ENCODE measurements at places on chromosomes 1 and 21.

DNA sequence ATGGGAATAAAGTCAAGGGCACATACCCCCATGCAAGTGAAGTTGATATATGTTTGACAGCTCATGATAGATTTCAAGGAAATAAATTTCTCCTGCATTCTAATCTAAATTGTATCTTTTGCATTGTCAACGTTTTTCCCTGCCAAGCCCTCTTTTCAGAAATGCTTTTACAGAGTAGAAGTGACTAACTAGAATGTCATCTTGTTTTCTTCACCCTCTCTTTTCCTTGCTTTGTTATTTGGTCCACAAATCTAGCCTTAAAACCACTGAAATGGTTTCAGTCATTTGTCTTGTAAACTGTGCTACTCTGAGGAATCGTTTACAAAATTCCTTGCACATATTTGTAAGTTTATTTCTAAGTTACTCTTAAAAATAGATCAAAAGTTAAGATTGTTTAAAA, 600.8 kb upstream of the CXADR start:
- peak; percentile 5 for DNase-seq

GRCh38 chr1:47507881-47508701, 70.2 kb downstream of the FOXD2 start:
- DNase-seq = no peak

DNA sequence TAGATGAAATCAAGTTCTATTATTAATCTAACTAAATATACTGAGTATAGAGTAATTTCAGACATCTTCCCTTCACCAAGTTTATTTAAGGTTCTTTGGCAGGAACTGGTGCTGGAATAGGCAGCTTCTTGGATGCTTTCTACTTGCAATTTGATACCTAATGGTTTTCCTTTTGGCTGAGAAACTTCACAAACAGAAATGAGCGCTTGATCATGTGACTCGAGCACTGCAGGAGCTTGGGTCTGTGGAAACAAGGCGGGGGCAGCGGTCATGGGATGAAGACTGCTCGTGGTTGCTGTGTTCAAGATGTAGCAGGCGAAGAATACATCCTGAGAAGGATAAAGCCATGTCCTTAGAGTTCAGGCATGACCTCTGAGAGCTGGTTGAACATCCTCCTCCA, 136.8 kb downstream of the PTPRC start:
- peak; percentile 53 for DNase-seq

- no peak for DNase-seq
Measured at GRCh38 chr21:24938573-24938972, 668.7 kb downstream of the MRPL39 start.

GRCh38 chr1:82762829-82763532, 962.2 kb downstream of the ADGRL2 start:
- DNase-seq = no peak

DNA sequence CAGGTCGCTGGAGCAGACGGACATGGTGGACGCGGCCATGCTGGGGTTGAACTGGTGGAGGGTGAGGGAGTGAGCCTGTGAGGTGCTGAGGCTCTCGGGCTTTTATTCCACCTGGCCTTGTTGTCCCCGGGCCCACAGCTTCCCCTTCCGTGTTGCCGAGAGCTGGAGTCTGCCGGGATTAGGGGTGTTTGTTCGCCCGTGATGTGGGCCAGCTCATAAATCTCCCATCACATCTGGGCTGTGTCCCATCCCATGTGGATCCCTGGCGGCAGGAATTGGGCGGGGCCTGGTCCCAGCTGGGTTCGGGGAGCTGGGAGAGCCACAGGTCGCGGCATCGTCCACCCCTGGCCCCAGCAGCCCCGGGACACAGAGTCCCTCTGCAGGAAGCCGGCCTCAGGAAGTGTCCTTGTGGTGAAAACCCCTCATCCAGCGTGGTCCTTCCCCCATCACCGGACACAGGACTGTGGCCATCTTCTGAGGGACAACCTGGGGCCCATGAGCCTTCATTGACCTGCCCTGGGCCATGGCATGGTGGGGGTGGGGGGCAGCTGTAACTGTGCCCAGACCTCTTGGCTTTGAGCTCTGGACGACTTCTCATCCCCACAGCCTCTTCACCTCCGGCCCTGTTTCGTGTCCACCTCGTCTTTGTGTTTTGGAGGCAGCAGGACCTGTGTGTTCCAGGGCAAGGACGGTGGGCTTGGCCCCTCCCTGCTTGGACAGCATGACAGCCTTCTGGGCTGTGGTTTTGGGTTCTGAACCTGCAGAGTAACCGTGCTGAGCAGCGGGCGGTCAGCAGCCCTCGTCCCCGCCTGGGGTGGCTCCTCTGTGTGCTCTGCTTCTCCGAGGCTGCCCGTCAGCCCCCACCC, at the start of gene KRTAP10-6:
Gene KRTAP10-6, minus strand, starts transcription at position 60 of the 866 bp plus-strand sequence. Its CDS starts 21 bp downstream, at position 39.
- DNase-seq = no peak

DNA sequence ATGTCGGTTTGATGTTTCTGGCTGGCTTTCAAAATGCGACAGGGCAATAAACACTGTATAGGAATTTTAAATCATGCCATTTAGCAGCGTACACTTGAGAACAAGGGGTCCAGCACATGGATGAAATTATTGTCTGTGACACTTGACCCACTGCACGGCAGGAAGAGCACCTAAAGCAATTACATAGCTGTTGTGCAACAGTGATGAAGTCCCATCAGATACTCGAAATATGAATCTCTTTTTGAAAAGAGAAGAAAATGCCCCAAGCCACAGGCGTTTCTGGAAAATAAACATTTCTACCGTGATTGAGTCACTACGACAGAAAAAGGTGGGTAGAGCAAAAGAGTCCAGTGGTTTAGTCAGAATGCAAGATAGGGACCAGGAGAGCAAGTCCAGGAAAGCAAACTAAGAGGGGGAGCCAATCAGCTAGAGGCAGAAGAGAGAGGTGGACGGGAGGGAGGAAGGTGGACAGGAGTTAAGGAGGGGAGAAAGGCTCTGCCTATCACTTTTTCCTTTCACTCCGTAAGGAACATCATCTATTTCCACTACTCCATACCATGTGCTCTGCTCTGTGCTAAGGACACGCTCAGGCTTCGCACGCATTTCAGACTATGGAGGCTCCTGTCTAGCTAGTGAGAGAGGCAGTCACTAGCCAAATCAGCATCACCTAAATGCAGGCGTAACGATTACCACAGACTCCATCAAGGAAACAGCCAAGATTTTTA, 6.4 kb downstream of the DSCAM start:
- no peak for DNase-seq

DNA sequence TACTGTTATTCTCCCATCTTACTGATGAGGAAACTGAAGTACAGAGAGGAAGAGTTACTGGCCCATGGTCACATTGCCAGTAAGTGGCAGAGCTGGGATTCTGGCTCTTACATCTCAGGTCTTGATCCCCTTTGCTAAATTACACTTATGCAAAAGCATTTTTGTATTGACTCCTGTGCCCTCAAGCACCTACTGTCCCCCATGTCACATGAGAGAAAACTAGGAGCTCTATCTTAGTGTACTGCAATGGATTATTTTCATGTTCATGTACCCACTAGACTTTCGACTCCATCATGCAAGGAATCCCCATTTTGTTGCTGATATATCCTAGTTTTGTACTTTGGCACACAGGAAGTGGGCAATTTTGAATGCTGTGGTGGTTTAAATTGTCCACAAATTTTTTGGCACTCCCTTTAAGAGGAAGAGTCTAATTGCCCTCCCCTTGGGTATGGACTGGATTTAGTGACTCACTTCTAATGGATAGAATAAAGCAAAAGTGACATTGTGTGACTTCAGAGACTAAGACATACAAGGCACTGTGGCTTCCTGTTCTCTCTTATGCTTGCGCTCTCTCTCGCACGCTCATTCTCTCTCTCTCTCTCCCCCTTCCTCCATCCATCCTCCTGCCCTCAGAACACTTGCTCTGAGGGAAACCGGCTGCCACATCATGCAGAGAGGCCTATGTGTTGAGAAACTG, 43.5 kb upstream of the JAK1 start:
- DNase-seq = no peak

All from skeletal muscle cell (primary cell).